Memory B cell (primary cell): ENCODE measurements at places on chromosomes 12 and 14.

- no peak for DNase-seq
These were observed 44.9 kb upstream of the KCNMB4 start for GRCh38 chr12:70321191-70321590.

DNA sequence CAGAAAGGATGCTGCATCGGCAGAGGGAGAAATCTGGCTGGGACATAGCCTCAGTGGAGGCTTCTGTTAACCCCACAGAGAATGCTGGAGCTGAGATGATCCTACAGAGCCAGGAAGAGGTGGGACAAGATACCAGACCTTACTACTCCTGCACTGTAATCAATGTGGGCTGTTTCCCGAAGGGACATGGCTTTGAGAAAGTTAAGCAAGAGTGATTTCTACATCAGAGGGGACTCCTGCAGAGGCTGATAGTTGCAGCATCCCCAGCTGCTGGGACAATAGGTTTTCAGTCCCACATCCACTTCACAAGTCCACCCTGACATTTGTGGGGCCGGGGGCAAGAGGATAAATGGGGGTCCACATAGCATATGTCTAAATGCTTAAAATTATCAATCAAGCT is 22.5 kb upstream of the CMKLR1 start:
- no peak for DNase-seq

DNA sequence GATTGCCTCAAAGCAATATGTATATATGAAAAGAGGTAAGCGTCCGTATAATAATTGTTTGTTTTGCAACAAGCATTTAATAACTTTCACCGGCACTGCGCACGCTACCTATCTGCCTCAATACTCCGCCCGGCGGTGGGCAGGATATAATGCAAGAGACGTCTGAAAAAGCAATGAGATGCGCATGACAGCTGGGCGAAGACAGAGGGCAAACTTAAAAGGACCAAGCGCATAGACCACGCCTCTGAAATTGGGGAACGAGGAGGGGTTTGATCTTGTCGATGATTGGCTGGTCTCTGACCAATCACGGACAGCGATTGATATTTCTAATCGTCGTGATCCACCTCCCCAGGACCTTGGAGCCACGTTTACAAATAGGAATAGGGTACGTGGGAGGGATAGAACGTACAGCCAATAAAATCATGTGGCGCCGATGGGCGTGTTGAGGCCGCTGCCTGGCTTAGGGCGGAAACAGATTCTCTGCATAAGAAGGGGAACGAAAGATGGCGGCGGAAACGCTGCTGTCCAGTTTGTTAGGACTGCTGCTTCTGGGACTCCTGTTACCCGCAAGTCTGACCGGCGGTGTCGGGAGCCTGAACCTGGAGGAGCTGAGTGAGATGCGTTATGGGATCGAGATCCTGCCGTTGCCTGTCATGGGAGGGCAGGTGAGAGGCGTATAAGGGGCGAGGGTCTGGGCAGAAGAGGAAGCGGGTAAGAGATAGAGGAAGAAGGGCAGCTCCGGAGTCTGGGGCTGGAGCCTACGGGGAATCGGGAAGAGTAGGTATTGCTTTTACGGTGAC is at the start of gene OS9:
TSS of gene OS9 (plus strand) at position 474 of the 800 bp plus-strand sequence. CDS start at position 504, 30 bp downstream.
- DNase-seq = peak; percentile 94

GRCh38 chr12:71663561-71664410 is at the start of the genes THAP2 and ZFC3H1:
Gene THAP2 (plus strand): TSS chr12:71664301. CDS start chr12:71664510, 209 bp downstream.
Gene ZFC3H1 (minus strand): TSS chr12:71663848. CDS start chr12:71663610, 238 bp downstream.
- peak; percentile 81 for DNase-seq

DNA sequence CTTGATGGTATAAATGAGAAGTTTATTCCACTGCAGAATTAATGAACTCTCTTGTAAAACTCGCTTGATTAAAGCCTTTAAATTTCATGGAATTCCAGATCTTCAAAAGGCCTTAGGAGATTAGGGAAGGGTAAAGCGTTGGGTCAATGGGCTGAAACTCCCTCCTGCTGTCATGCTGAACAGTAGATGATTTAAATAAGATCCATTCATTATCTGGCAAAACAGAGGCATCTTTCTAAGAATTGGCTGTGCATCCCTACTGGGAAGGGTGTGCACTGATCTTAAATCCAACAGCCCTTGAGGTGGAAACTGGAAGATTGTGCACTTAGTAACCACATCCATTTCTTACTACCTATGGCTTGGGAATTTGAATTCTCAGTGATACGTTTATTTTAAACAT is 56.0 kb downstream of the PLCZ1 start:
- DNase-seq = no peak

DNA sequence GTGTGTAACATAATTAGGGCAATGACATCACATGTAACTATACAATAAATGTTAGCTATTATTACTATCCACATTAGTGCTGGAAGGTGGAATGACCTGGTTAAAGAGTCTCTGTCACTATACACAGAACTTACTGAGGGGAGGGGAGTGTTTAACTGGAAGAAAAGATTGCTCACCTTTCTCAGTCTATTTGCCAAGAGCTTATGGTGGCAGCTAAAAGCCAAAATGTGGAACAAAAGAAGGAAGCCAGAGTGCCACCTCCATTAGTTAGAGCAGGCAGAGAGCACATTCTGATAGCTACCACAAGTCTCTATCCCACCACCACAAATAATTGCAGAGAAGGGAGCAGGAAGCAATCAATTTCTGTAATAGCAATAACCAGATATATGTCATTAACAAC is 124.4 kb downstream of the MED13L start:
- no peak for DNase-seq

GRCh38 chr14:36217732-36218131 is 41.2 kb upstream of the PTCSC3 start:
- DNase-seq = no peak

- DNase-seq = no peak
These were observed 200.2 kb downstream of the CHST11 start for GRCh38 chr12:104656921-104657320.

- DNase-seq = no peak
These were observed 33.0 kb upstream of the CFAP54 start for GRCh38 chr12:96456265-96456974.

- DNase-seq = no peak
These were observed 107.7 kb upstream of the DCN start for GRCh38 chr12:91290354-91290753.

- DNase-seq = no peak
These were observed 190.4 kb upstream of the CPNE8 start for GRCh38 chr12:39095636-39096330.

DNA sequence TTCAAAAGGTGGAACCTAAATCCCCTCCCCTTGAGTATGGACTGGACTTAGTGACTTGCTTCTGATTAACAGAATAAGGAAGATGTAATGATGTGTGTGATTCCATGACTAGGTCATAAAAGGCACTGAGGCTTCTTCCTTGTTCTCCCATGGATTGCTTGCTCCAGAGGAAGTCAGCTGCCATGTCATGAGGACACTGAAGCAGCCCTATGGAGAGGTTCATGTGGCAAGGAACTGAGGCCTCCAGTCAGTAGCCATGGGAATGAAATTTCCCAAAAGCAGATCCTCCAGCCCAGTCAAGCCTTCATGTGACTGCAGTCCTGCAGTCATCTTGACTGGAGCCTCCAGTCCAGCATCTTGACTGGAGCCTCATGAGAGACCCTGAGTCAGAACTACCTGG is 10.7 kb downstream of the TMBIM4 start:
- DNase-seq = no peak

GRCh38 chr12:107661830-107662229 is 23.8 kb upstream of the PWP1 start:
- no peak for DNase-seq

DNA sequence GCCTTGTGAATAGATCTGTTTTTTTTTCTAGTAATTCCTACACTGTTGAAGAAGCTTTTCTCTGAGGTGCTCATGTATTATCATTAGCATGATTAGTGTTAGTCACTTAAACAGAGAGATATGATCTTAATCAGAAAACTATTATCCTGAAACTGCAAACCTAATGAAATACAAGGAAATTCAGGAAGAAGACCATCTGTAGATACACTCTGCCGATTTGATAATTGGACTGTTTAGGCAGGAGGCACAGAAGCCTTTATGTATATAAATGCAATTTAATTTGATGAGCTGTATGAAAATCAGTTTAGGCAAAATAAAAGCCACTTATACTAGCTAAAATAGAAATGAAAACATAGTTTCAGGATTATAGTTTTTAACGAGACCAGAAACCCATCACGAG is 23.3 kb downstream of the PDZRN4 start:
- no peak for DNase-seq

DNA sequence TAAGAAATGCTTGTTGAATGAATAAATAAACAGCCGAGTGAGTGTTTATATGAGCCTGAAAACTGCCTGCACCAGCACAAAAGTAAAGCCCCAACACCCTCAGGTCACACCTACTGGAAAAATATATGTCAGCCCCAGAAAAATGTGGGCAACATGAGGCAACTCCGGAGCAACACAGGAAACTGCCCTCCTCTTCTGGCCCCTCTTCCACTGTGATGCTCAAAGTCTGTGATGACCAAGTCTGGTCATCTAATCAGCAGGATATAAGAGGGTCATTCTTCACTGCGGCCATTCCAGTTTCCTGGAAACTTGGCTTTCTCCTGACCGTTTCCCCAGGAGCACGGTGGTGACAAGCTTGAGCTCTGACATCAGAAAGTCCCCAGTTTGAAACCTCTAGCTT is 159.6 kb upstream of the PZP start:
- DNase-seq = no peak

DNA sequence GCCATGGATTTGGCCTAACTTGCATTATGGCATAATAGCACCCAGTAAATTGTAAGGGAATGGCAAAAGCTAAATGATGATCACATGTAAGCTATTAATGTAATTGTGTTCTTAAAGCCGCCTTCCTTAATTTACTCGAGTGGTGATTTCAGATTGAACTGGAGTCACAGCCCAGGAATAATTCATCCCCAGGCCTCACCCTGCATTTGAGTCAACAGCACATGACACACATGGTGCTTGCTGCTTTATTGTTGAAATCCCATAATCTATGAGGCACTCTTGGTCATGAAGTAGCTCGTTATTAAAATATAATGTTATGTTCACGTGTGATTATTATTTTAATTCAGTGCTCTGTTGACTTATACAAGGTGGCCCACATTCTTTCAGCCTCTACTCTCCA is 547.5 kb downstream of the VRK1 start:
- no peak for DNase-seq

- DNase-seq = no peak
These were observed 23.3 kb upstream of the EAPP start for GRCh38 chr14:34562776-34563150.

DNA sequence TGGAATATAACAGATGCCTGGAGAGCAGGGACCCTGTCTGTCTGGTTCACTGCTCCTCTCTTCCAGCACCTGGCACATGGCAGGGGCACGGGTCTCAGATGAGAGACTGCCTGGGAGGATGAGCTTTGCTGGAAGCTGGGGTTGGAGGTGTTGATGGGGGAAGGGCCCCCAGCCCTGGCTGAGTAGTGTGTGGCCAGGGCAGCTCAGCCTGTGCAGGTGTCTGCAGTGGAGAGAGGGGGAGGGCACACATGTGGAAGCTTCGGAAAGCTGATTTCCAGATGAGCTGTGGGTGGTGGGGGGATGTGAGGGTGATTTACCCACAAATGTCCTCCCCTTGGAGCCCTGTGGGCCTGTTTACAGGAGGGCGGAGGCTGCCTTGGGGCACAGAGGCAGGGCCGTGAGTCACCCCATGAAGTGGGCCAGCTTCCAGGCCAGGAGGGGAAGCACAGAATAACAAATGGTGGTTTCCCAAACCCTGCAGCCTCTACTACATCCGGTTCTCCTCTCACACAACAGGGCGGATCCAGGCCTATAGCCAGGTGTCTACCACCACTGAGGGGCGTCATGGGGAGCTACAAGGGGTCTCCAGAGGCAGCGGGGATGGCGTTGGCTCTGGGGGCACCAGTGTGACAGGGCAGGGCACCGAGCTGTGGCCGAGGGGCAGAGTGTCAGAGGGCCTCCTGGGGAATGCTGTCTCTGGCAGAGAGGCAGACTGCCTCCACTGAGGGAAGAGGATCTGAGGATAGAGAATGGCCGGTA is 11.0 kb downstream of the KRT7 start:
- no peak for DNase-seq

GRCh38 chr14:79177106-79177505 is 1006.9 kb downstream of the NRXN3 start:
- DNase-seq = no peak

DNA sequence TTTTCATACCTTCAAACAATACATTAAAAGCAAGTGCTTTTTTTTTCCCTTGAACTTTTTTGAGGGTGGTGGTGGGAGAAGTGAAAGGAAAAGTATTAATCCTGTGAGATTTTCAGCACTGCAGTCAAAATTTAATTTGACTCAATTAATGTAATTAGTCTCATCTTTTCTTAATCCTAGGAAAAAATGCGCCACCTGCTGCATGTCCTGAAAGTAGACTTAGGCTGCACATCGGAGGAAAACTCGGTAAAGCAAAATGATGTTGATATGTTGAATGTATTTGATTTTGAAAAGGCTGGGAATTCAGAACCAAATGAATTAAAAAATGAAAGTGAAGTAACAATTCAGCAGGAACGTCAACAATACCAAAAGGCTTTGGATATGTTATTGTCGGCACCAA is 52.2 kb downstream of the SPATA7 start:
- DNase-seq = no peak

DNA sequence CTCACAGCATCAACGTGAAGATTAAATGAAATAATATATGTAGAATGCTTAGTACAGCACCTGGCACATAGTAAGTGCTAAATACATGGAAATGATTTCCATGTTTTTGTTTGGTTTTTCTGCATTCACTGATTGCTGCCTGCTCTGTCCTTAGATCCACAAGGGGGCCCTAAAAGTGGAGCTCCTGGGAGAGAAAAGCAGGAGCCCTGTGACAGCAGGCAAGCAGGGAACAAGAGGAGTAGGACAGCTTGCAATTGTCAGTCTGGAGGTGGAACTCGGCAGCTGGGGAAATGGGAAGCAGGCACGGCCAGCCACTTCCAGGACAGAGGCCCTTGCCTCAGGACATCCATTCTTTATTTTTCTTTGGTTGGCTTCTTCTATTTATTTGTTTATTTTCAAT is 292.9 kb downstream of the BMP4 start:
- no peak for DNase-seq

DNA sequence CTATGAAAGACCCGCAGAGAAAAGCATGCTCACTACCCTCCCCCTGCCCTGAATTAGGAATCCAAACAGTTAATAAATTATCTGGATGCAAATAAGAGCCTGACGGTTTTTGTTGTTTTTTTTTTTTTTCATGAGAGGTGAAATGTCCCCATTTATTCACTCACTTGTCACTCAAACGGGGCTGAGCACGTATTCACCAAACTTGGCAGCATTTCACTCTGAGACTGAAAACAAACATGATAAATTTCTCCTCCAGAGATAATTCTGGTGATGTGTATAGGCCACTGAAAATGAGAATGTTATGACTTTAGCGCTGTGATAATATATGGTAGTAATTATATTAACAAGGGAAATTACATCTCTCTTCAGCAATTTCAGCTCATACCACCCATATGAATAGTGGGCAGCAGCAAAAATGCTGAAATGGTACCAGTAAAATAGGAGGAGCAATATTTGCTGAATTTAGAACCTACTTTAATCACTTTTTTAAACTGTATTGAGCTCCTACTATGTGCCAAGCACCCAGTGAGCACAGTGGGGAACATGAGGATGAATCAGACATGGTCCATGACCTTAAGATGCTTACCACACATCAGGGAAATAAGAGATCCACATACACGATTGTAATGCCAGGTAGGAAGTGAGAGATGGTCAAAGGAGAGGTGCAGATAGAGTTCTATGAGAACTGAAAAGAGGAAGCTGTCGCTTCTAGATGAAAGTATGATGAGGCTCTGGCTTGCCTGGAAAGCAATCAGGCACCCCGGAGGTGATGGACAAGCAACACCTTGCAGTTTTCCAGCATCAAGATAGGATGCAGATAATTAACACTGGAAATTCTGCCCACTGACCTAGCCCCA is 286.5 kb upstream of the TMPO start:
- no peak for DNase-seq

- DNase-seq = no peak
These were observed 228.3 kb downstream of the MDGA2 start for GRCh38 chr14:47447076-47447475.

GRCh38 chr12:114732426-114733030 is 48.6 kb upstream of the TBX3 start:
- no peak for DNase-seq
